ENCODE measurements at places on chromosomes 5 and 9. TPM values are rescaled to one million over a fixed set of nuclear protein-coding genes. Genes with fewer than 3 reads are reported as not detected.
A peak's percentile ranks its signal among the peaks of the same experiment; 100 is the strongest.

GRCh38 chr5:124121198-124121597 is 609.2 kb downstream of the CSNK1G3 start:
- no peaks in the 10 kb centered on the region for H3K27me3 ChIP-seq
- DNase-seq = no peak
- H3K4me3 ChIP-seq = no peak overlapping the region

The MARVELD2 gene
- 0.26 TPM for total RNA-seq

DNA sequence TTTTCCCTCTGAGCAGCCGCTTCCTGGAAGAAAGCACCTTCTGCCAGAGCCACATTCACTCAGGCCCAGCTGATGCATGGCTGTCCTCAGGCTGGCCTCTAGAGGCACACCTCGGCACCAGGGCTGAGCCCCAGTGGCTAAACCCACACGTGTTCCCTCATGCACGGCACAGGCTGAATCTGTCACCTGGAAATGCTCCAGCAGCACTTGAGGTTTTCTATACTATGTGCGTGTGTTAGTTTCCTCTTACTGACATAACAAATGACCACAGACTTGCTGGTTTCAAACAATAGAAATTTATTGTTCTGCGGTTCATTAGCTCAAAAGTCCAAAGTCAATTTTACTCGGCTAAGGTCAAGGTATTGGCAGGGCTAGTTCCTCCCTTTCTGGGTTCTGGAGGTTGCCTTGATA is 141.4 kb downstream of the LRRC70 start:
- no peak overlapping the region for H3K27ac ChIP-seq
- H3K4me3 ChIP-seq = no peak overlapping the region
- no peaks in the 10 kb centered on the region for H3K4me1 ChIP-seq

DNA sequence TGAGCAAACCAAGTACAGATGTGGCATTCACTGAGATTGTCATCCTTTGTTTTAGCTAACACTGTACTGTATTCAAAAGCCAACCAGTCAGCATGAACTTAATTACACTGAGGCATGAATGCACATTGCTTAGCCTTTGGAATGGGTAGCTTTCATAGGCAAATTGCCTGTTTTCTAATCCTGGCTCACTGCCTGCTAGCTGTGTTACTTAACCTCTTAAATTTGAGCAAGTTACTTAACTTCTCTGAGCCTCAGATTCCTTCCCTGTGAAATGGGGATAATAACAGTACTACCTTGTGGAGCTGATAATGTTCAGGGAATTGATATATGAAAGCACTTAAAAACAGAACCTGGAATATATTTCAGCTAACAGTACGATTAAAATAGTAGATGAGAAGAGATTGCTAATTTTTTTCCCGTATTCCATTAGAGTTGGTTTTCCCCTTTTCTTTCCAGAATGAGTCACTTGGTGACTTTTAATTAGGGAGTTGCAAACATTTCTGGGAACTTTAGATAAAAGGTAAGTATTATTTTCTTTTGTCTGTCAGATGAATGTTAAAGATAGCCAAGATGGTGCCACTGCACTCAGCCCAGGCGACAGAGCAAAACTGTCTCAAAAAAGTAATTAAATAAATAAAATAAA is 43.9 kb downstream of the ARRDC3 start:
- no peak for DNase-seq
- no peaks in the 10 kb centered on the region for H3K36me3 ChIP-seq
- no peak overlapping the region for H3K4me3 ChIP-seq
- H3K4me1 ChIP-seq = no peaks in the 10 kb centered on the region

The FABP6 gene
- not detected for total RNA-seq

DNA sequence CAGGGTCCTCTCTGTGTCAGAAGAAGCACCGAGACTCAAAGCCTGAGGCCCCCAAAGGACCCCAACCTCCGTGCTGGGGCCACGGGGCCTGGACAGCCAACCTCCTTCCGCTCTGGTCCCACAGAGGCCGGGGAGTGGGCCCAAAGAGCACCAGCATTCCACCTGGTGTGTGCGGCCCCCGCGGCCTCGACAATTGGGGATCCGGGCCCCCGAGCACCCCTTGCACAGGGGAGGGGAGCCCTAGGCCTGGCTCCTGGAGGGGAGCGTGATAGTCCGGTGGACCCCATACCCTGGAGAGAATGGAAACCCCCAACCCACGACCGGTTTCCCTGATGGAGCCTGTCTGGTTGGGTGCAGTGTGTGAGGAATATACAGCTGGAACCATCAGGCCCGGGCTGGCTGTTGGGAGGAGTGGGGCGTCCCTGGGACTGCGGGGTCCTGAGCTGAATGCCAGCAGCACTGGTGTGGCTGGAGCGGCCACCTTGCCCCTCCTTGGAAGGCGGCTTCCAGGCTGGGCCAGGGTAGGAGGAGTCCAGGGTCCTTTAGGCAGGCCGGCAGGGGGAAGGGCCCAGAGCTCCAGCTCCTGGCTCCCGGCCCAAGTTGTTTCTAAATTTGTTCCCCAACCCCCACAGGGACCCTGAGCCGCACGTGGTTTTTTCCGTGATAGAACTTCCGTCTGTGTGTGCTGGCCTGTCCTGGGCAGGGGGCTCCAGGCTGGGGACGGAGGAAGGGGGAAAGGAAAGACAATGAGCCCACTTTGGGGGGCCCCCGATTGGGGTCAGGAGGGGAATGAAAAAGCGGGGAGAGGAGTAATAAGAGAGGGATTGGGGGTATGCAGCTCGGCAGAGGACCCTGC is 825 bp upstream of the TOR4A start:
- peaks cover 21% of the 10 kb centered on the region for H3K4me1 ChIP-seq
- peak overlapping the region; percentile 72 for H3K27ac ChIP-seq

The EGFL7 gene
- 1.9 TPM for total RNA-seq

DNA sequence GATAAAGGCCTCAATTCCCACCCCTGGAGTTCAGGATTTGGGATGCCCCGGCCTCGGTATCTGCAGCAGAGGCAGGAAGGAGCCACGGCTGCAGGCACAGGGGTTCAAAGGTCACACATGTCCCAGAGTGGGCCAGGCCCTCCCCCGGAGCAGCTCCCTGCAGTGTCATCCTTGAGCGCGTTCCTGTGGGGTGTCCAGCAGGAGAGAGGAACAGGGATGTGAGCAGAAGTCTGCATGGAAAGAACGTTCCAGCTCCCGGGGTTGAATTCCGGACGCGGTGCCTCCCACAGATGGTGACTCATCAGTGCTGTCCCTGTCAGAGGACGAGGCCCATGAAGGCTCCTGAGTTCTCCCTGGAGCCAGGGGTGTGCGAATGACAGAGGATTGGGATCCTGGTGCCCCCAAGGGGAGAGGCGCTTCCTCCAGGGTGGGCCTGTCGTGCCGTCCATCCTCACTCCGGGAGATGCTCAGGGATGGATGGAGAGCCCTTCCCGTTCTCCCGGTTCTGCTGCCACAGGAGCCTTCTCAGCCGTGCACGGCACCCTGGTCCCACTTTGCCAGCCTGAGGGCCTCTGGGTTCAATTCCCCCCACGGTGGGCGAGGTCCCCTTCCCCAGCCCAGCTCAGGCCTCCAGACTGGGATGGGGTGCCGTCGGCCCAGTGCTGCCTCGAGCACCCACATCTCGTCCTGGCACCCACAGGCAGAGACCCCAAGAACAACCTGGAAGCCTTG is 3.1 kb downstream of the LCN1 start:
- no peaks in the 10 kb centered on the region for H3K36me3 ChIP-seq
- H3K4me1 ChIP-seq = no peaks in the 10 kb centered on the region
- H3K27me3 ChIP-seq = peaks cover 5% of the 10 kb centered on the region
- DNase-seq = no peak

DNA sequence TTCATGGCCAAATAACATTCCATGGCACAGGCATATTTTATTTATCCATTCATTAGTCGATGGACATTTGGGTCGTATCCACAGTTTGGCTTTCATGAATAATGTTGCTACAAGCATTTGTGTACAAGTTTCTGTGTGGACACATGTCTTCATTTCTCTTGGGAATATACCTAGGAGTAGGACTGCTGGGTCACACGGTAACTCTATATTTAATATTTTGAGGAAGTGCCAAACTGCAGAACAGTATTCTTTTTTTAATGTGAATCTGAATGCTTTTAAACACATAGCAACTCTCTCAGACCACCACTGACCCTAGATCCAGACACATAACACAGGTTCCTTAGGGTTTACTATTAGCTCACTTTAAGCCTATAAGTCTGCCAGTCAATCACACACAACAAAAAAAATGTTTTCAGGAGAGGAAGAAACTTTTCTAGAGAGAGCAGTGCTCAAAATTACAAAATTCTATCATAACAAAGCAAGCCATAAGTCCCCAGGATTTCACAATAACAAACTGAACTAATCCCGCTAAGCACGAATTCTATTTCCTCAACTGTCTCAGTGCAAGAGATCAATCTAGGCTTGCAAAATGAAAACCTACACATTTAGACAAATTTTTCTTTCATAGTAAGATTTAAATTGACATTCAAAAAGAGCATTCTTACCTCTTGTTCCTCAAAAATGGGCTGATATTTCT is 41.8 kb upstream of the GABBR2 start:
- H3K36me3 ChIP-seq = no peaks in the 10 kb centered on the region
- H3K4me1 ChIP-seq = no peaks in the 10 kb centered on the region
- H3K27ac ChIP-seq = no peak overlapping the region
- H3K4me3 ChIP-seq = no peak overlapping the region
- no peak for DNase-seq
- no peaks in the 10 kb centered on the region for H3K27me3 ChIP-seq

The PCDHGA1 gene
- not detected for total RNA-seq

DNA sequence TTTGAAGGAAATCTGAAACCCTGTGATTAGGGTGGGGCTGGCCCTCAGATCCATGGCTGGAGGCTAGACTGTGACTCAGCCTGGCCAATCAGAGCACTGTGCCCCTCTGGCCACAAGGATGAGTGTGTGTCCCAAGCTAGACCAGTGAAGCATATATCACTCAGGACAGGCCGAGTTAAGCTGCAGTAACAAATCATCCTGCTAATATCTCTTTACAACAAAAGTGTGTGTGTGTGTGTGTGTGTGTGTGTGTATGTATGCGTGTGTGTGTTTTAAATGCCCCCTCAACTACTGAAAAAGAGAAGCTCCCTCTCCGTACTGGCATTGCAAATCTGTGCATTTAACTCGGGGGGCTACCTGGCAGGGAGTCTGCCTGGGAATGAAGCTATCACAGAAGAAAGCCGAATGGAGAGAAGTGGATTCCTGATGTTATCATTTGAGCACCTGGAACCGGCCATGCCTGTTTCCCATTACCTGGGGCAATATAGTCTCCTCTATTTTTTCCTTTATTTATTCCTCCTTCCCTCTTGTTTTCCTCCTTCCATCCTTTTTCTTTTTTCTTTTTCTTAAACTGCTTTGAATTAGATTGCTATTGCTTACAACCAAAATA is 25.6 kb downstream of the STC2 start:
- H3K36me3 ChIP-seq = no peaks in the 10 kb centered on the region
- no peak overlapping the region for H3K27ac ChIP-seq
- no peak for DNase-seq
- H3K27me3 ChIP-seq = peaks cover 26% of the 10 kb centered on the region
- no peak overlapping the region for H3K4me3 ChIP-seq
- no peaks in the 10 kb centered on the region for H3K4me1 ChIP-seq

The TTLL11 gene
- 2.6 TPM for total RNA-seq

DNA sequence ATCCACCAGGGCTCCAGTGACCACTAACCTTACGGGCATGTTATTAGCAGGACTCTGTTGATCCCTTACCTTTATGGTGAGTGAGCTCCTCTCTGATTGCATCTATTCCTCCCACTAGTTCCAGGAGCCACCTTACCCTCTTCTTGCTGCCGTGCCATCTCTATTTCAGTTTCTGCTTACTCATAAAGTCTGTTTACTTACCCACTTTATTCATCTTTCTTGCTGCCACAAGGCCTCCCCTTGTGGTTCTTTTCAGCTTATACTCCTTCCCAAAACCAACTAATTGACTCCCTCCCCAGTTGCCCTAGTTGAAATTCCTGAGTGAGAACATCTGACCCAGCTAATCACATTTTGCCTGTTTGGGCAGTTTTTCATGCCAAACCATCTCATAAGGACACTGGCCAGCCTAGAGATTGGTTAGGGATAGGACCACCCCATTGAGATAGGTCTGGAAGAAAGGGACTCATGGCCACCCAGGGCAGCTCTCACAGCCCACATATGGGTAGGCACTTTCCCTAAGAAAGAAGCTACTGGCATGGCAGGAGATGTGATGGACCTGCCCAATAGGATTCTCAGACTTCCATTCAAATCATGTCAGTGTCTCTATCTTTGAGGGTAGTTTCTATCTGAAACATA is 412.7 kb downstream of the EFNA5 start:
- H3K36me3 ChIP-seq = no peaks in the 10 kb centered on the region
- DNase-seq = no peak
- H3K4me1 ChIP-seq = no peaks in the 10 kb centered on the region
- H3K4me3 ChIP-seq = no peak overlapping the region
- H3K27ac ChIP-seq = no peak overlapping the region

The SOWAHA gene
- total RNA-seq = not detected

- H3K27me3 ChIP-seq = peaks cover 16% of the 10 kb centered on the region
- H3K27ac ChIP-seq = no peak overlapping the region
- no peak for DNase-seq
These were observed 42.2 kb upstream of the CEP72 start for GRCh38 chr5:569868-570361.

GRCh38 chr9:121952611-121953010 is 140.5 kb downstream of the TTLL11 start:
- H3K27me3 ChIP-seq = no peaks in the 10 kb centered on the region
- H3K36me3 ChIP-seq = no peaks in the 10 kb centered on the region
- no peaks in the 10 kb centered on the region for H3K4me1 ChIP-seq
- DNase-seq = no peak
- H3K27ac ChIP-seq = no peak overlapping the region

GRCh38 chr9:75933982-75934381 is 43.5 kb downstream of the PCSK5 start:
- H3K36me3 ChIP-seq = no peaks in the 10 kb centered on the region
- H3K27me3 ChIP-seq = no peaks in the 10 kb centered on the region
- peaks cover 8% of the 10 kb centered on the region for H3K4me1 ChIP-seq
- H3K4me3 ChIP-seq = no peak overlapping the region
- DNase-seq = no peak

GRCh38 chr5:88507261-88507660 is 238.6 kb upstream of the TMEM161B start:
- no peak overlapping the region for H3K4me3 ChIP-seq
- H3K27ac ChIP-seq = no peak overlapping the region
- H3K36me3 ChIP-seq = no peaks in the 10 kb centered on the region
- peaks cover 16% of the 10 kb centered on the region for H3K27me3 ChIP-seq

GRCh38 chr5:150710165-150710564 is 9.3 kb upstream of the RBM22 start:
- H3K4me3 ChIP-seq = no peak overlapping the region
- peaks cover 42% of the 10 kb centered on the region for H3K36me3 ChIP-seq
- no peak overlapping the region for H3K27ac ChIP-seq
- no peak for DNase-seq
- H3K4me1 ChIP-seq = no peaks in the 10 kb centered on the region
- no peaks in the 10 kb centered on the region for H3K27me3 ChIP-seq

- H3K27me3 ChIP-seq = no peaks in the 10 kb centered on the region
- no peaks in the 10 kb centered on the region for H3K36me3 ChIP-seq
- no peak for DNase-seq
- no peak overlapping the region for H3K27ac ChIP-seq
These were observed 344.9 kb downstream of the EFNA5 start for GRCh38 chr5:107325866-107326265.

DNA sequence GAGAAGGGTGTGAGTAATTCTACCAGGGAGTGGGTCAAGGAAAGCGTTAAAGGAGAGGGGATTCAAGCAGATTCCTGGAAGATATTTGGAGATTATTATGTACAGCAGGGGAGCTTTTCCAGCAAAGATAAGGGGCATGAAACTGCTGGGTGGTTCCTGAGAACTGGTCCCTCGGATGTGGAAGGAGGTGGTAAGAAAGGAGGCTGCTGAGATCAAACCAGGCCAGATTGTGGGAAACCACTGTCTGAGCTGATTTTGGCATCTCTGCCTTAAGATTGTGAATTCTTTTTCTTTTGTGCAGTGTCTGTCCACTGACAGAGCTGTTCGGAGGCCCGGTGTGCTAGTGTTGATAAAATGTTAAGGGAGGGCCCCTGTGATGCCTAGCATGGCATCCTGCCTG is 45.4 kb downstream of the SNX30 start:
- no peak overlapping the region for H3K4me3 ChIP-seq
- H3K27me3 ChIP-seq = no peaks in the 10 kb centered on the region
- no peaks in the 10 kb centered on the region for H3K36me3 ChIP-seq
- H3K27ac ChIP-seq = no peak overlapping the region
- H3K4me1 ChIP-seq = peaks cover 6% of the 10 kb centered on the region

All from activated CD8-positive, alpha-beta T cell treated with anti-CD3 and anti-CD28 coated beads, Interleukin-2, amount 10 ng/mL, durations not matched to agents 7 days and 5 days (primary cell).